ENCODE measurements at places on chromosomes 6 and 20.

DNA sequence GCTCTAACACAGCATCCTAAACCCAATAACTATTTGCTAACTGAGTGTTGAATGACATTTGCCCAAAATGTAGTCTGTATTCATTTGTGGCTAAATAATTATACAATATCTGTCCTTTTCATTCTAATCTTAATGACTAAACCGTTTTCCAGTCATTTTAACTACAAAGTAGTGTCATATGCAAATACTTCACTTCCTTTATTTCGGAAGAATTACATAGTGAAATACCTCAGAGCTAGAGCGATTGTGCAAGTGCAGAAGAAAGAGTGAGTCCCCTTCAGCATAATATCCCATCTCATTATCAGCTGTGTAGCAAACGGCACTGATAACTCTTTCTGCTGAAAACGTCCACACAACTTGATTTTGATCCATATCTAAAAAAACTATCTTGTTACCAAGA, 66.2 kb downstream of the ROS1 start:
- no peak for DNase-seq

DNA sequence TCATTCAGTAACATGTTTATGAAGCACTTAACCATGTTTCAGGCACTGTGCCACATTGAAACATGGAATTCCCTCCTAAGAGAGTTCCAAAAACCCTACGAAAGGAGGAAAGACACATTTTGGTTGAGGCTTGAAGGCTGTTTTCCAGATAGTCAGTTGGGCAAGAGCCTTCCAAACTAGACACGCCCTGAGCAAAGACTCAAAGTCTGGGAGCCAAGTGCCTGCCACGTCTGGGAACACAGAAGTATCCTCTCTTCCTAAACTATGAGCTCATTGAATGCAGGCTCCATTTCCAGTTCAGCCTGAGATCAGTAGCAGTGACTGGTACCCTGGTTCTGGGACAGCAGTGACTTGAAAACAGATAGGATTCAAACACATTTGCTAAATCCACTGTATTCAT, 74.5 kb upstream of the FAM8A1 start:
- DNase-seq = no peak

- DNase-seq = no peak
Observed at GRCh38 chr6:150235218-150235617, 92.4 kb downstream of the PPP1R14C start.

- DNase-seq = no peak
Observed at GRCh38 chr20:33261465-33261864, 21.5 kb upstream of the BPIFB1 start.

- no peak for DNase-seq
Observed at GRCh38 chr6:113598786-113599185, 258.4 kb upstream of the MARCKS start.

GRCh38 chr20:513429-513828, 30.2 kb downstream of the CSNK2A1 start:
- DNase-seq = no peak

DNA sequence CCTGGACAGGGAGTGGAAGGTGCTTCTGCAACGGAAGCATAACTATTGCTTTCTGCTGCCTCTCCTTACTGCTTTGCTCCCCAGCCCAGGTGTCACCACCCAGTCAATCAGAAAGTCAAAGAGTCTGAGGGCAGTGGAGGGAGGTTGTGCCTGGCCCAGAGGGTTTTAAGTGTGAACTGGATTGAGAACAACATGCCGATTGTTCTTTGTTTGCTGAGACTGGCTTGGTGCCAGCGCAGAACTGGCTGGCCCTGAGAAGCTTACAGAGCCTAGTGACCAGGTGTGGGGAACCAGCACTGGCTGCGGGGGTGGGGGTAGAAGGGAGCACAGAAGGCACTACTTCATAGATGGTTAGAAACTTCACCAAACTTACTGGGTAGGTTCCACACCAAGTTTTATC, 31.1 kb upstream of the ENPP4 start:
- peak; percentile 38 for DNase-seq

DNA sequence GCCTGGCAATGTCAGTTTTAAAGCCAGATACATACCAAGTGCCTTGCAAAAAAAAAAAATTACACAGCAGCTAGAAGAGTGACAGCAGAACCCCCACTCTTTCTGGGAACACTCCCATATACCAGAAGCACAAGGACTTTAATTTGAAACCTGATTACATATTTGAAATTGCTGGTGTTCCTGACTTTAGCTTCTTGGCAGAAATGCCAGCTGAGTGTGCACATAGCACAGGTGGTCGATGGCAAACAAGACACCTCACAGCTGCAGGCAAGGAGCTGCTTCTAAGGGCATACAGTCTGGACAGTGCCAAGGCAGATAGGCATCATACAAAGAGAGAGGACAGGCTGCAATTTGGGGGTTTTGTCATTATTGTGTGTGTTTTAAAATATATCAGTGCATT, 150.7 kb upstream of the SGK1 start:
- DNase-seq = peak; percentile 19
